ENCODE measurements at places on chromosomes 6 and 20.

DNA sequence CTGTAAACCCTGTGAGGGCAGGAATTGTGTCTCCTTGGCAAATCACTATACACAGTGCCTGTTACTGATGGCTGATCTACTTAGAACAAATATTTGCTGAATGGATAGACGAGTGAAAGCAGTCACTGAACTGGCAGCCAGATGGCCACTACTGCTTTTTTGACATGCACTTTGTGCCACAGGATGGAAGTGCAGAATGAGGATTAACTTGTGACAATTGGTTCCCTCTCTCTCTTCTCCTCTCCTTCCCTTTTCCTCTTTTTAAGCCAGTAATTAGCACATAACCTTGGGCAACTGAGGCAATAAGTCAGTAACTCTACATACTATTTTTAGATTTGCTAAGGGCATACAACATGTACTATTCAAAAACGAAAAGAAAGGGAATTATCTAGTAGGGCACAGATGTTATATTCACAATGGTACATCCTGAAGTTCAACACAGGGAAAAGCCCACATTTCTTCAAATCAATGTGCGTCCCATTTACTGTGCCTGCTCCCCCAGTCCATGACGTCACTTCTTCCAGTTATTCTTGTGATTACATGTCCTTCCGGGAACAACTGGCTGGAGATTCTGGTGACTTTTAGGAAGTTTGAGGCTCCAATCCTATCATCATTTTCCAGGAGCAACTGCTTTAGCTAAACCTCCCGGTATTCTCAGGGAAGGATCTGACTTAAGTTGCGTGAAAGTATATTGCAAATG lies 17.0 kb upstream of the RPS6KA2 start:
- DNase-seq: no peak

DNA sequence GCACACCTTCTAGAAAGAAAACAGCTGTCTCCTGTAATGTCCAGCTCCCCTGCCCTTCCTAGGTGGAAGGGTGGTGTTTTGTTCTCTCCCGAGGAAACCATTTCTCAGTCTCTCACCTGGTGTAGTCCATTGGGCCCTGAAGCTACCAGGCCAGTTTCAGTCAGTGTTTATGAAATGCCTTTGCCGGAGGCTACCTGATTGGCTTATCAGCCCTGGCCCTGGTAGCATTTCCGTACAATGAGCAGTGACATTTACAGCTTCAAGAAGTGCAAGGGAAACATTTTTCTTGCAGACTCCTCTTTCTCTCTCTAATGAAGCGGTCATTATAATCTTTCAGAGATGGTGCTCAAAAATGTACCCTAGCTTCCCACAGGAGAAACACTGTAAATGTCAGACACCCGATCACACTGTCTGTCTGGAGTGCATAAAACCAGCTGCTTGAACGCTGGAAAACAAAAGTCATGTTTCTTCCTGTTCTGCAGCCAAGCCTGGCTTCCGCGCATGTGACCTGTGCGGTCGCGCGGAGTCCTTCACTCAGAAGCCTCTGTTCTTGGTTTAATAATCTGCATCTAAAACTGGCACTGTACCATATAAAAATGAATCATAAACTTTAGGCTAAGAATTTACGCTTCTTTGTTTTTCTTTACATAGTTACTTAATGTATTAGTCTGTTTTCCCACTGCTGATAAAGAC lies 28.4 kb upstream of the SAYSD1 start:
- DNase-seq: no peak

GRCh38 chr6:21448485-21449109 lies 145.0 kb upstream of the SOX4 start:
- no peak for DNase-seq

- DNase-seq: no peak
These were observed 17.1 kb downstream of the RIPOR3 start for GRCh38 chr20:50674138-50674825.

- DNase-seq: no peak
These were observed 23.4 kb upstream of the PHACTR1 start for GRCh38 chr6:12693122-12693521.

- DNase-seq: no peak
These were observed 6.3 kb downstream of the RBBP8NL start for GRCh38 chr20:62420846-62421715.

DNA sequence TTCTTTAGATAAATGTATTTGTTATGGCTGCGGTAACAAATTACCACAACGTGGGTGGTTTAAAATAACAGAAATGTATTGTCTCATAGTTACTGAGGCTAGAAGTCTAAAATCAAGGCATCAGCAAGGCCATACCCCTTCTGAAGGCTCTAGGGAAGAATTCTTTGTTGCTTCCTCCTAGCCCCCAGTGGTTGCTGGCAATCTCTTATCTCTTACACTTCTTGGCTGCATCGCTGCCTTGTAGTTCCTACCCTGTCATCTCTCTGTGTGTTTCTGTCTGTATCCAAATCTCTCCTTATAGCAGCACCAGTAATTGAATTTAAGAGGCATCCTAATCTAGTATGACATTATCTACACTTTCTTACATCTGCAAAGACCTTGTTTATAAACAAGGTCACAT lies 534.7 kb downstream of the PHF3 start:
- DNase-seq: no peak

DNA sequence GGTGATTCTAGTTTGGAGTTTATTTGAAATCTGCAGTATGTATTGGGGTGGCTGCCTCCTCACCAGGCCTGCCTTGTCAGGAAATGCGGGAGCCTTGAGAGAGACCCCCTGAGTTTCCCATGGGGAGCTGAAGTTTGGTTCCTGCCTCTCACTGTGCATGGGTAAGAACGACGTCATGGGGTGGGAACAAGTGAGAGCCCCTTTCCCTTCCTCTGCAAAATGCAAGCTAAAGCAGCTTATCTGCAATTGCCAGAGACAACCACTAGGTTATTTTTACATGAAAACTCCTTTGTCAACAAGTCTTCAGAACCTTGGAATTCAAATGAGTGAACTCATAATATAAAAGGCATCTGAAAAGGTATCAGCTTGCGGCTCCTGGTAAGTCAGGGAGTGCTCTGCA lies 58.4 kb downstream of the TMEM170B start:
- no peak for DNase-seq

DNA sequence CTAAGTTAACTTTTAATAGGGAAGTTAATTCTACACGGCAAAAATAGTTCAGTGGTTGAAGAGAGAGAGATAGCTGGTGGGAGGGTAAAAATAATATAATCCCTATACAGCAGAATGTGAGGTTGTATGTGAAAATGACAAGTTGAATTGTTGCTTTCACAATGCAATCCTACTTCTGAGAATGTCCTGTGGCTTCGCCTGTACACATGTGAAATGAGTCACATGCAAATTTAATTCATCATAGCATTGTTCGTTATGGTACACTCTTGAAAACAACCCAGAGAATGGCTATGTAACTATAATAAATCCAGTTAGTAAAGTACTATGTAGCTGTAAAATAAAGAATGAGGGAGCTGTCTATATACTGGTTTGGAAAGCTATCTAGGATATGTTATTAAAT lies 46.0 kb upstream of the HINT3 start:
- no peak for DNase-seq

DNA sequence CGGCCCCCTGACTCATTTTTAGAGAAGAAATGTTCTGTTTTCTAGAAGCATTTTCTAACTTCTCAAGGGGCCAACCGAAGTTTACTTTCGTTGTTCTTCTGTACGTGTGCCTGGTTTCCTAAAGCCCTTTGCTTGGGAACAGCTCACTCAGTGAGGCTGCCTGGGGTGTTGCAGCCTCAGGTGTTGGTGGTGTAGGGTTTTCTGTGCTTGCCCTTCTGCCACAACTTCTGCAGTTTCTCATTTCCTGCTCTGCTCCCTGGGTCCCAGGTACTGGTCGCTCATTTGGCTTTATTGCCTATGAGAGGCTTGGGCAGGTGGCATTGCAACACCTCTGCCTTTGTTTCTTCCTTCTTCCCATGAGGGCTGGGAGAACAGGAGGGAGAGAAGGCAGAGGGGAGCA lies 278.3 kb downstream of the SOX4 start:
- DNase-seq: no peak

DNA sequence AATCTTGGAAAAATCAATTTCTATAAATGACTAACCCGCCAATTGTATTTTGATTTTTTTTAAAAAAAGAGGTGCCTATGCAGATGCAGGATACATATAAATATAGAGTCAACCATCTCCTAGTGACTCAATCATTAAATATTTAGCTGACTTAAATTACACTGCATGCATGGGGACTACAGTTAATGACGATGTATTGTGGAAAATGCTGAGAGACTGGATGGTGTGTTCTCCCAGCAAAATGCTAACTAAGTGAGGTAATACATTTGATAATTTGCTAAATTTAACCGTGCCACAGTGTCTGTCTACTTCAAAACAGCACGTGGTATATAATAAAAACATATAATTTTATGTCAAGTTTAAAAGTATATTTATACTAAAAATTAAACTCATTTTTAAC lies 341.6 kb downstream of the PRKN start:
- no peak for DNase-seq

DNA sequence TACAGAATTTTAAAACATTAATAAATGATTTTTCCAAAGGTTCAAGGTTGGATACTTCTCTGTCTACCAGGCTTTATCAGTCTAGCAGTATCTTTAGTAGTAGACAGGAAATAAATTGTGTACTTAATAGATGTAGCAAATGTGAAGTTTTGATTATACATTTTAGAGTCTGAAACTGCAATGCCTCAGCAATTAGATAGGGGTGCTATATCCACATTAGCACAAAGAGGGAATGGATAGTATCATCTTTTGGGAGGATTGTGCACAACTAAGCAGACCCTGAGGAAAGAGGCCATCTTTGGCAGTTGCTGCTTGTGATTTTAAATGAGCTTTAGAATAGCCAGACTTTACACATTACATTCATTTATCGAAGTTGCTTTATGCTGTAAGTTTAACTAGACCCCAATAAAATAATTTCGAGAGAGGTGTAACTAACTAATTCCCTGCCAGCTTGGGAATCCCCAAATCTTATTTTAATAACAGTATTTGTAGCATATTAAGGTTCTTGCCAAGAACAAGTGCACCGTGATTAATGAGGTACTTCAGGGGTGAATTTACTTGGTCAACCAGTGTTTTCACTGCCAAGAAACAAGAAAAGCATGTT lies 2.8 kb downstream of the KCNQ5 start:
- DNase-seq: no peak

GRCh38 chr20:56458206-56458821 lies 10.1 kb upstream of the RTF2 start:
- DNase-seq: no peak

DNA sequence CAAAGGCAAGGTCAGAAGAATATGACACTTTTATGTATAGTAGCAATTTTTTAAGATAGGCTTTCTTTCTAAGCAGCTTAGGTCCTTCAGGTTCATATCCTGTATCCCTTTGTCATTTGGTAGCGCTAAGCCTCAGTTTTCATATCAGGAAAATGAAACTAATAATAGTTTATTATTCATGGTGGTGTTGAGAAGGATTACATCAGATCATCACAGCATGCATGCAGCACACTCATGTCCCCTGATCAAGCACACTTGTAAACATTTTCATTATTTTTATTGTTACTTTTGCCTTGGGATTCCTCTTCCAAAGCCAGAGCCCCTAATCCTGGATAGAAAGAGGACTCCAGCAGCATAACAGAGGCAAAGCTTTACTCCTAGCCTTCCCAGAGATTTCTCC lies 70.2 kb upstream of the ADGRF1 start:
- DNase-seq: no peak

DNA sequence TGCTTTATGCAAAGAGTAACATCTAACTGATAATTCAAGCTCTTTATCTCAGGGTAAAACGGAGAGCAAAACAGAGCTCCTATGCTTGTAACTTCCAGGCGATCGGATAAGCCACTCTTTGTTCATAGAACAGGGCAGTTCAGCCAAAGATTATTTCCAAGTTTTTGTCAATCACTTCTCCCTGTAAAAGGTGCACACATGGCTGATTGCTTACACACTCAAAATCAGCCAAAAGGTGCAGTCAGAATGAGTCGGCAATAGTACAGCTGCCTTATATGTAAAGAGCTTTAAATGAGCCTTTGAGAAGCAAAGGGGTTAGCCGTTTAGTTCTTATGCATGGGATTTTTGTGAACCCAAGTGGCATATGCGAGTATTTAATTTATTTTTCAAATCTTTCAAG lies 449.6 kb upstream of the POU3F2 start:
- DNase-seq: no peak

DNA sequence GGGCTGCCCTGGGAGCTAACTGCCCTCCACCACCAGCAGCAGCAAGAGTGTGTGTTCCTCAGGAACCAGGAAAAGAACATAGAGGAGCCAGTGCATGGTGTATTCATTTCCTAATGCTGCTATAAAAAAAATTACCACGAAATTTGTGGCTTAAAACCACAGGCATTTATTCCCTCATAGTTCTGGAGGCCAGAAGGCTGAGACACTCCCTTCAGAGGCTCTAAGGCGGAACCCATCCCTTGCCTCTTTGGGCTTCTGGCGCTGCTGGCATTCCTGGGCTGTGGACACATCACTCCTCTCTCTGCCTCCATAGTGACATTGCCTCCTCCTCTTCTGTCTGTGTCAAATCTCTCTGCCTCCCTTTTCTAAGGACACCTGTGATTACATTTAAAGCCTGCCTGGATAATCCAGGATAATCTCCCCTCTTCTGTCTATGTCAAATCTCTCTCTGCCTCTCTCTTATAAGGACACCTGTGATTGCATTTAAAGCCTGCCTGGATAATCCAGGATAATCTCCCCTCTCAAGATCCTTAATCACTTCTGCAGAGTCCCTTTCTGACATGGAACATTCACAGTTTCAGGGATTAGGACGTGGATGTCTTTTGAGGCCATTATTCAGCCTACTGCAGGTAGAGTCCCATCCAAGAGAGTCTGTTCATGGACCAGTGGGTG lies 54.7 kb downstream of the NDUFAF5 start:
- no peak for DNase-seq

All from thymus (tissue), 14 donors.